ENCODE measurements at places on chromosomes 7 and 10.
A peak's percentile ranks its signal among the peaks of the same experiment; 100 is the strongest.

DNA sequence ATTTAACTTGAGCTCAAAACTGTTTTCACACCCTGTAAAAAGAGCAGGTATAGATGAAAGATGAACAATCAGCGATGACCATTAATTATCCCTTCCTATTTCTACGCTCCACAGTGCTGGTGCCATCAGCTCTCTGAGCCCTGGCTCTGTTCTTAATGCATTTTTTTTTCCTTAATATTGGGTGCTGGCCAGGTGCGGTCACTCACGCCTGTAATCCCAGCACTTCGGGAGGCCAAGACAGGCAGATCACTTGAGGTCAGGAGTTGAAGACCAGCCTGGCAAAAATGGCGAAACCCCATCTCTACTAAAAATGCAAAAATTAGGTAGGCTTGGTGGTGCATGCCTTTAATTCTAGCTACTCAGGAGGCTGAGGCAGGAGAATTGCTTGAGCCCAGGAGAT lies 4.2 kb downstream of the STEAP4 start:
- DNase-seq, result no peak

DNA sequence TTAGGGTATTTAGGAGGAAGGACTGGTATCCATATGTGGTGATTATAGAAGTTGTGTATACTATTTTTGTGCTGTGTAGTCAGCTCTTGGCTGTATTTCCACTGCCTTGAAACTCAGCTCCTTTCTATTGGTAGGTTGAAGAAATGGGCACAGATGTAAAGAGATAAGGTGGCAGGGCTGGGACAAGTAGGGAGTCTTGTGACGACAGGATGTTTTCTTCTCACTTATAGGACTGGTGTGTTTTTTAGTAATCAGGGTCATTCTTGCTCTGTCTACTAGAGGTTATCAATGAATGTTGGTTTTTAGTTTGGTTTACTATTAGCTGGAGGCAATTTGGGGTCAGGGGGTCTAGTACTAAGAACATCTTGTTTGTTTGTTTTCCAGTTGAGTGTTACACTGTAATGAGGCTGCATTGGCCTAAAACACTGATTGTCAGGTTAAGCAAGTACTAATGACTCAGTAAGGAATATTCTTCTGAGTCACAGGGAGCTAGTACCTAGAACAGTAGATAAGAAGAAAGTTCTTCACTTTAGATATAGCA lies 11.8 kb downstream of the UBN2 start:
- no peak for DNase-seq

GRCh38 chr7:22876986-22877729 lies 54.5 kb upstream of the TOMM7 start:
- DNase-seq, result no peak

DNA sequence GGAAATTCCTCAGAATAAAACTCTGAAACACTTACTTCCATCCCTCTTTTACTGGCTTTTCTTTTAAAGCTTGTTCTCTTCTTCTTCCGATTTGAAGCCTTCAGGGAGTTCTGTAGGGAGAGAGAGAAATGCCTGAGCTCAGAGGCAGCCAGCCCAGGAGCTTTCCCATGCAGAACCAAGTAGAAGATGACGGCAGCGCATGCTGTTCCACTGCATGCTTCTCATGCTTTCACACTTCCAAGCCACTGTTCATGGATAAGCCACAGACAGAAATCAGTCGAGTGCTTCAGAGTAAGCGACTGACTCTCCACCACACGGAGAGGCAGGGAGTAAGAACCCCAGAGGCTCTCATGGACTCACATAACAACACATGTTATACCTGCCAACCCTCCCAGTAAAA lies 237.3 kb downstream of the DGKI start:
- DNase-seq, result no peak

DNA sequence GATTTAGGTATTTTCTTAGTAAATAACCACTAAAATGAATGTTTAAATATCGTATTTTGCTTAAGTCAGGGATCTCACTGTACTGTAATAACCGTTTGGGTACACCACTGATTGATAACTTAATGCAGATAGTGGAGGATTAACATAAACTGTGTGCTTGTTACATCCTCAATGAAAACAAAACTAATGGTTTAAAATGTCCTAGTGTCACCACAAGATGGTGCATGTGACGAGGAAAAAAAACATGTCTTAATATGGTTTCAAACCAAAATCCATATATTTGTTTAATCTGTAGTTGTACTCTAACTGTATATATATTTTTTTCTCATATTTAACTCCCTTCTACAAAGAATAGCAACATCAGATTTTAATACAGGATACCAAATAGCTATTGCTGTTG lies 19.2 kb downstream of the ARMC10 start:
- no peak for DNase-seq

DNA sequence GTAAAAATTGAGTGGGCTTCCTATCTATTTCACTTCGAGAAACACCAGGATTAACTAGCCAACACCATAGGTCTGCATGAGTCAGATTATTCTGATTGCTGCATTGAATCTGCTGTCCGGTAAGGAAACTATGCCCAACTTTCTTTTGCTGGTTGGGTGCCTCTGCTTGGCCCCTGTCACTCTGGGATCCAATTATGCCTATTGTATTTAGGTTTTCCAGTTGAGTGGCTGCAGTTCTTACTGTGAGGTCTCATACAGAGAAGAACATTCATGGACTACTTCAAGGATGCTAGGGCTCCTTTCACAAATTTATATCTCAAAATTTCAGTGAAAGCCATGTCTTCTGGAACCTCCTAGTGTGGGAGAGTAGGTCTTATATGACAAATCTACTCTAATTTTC lies 215.1 kb upstream of the SORCS1 start:
- no peak for DNase-seq

GRCh38 chr7:157495177-157495553 lies 158.4 kb downstream of the DNAJB6 start:
- DNase-seq, result peak; percentile 2

GRCh38 chr7:3279147-3279818 lies 21.8 kb upstream of the SDK1 start:
- no peak for DNase-seq

DNA sequence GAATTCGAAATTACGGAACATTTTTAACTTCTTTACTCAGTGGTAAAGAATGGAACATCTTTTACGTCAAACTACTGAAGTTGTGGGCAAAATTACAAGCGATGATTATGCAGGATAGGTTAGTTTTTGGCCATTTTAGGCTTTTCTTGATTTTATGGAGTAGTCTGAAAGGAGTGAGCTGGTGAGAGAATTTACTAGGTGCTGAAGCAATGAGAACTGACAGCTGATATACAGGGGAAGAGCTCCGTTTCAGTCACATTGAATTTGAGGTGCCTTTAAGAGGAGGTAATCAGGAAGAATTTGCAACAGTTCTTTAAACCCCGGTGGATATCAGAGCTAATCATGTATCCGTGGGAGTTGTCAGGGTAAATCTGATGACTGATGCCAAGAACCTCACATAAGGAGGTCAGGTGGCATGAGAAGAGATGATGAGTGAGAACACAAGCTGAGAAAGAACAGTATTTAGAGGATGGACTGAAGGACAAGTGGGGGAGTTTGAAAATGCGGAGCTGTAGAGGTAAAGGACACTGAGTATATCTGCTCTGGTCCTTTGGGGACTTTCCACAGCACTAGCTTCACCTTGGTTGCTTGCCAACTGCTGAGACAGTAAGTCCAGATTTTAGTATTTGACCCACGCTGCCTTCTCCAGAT lies 104.3 kb downstream of the AHR start:
- DNase-seq, result no peak

DNA sequence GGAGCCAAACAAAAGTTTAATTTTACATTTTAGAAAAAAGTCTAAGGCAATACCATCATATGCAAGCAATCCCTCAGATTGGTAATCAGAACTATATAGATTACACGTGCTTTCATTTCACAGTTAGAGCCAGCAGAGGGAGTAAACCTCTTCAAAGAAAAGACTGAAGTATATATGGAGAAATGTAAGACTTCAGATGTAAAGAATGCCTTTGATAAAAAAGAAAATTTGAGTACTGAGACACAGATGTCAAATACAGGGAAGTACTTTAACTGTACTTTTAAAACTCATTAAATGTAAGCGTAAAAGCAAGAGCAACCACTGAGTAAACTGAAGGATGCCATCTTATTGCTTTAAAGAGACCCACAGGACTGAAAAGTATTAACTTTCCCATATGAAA lies 101.4 kb upstream of the FAM133B start:
- no peak for DNase-seq

GRCh38 chr10:86207226-86207625 lies 159.4 kb downstream of the GRID1 start:
- no peak for DNase-seq

- DNase-seq, result no peak
Measured at GRCh38 chr10:69075431-69075830, 12.5 kb upstream of the SRGN start.

DNA sequence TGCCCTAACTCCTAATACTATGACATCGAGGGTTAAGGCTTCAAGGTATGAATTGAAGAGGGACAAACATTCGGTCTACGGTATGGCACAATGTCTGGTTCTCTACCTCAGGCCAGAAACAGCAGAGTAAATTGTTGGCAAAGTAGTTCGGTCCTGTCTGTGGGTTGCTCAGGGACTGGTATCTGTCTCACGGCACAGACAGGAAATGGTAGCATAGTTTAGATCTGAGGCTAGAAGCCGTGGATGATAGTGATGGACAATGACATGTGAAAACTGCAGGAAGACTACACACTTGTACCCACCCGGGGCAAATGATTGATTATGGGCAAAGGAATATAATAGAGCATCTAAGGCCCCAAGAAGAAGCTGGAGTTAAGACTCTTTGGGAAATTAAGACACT lies 106.2 kb downstream of the TWIST1 start:
- DNase-seq, result no peak

DNA sequence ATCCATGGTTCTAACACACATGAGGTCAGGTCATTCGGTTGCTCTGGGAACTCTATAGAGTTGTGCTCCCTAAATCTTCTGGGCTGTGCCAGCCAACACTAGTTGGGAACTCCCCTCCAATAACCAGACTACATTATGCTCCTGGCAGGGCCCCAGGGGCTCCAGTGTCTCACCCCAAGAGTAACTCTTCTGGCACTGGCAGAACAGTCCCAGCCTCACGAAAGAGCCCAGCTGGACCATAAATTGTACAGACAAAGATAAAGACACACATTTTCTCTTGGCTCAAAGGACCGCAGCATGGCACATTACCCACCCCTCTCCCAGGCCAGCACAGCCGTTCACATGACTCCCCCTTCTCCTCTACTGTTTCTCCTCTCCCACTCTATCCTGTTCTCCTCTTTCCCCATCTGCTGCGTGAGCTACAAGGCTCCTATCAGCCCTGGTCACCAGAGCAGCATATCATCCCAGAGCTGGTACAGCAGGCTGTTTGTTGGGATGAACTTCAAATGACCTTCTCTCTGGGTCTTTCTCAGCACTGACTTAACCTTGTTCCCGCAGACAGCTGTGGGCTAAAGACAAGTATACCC lies 230.6 kb downstream of the PLXNA4 start:
- DNase-seq, result no peak

DNA sequence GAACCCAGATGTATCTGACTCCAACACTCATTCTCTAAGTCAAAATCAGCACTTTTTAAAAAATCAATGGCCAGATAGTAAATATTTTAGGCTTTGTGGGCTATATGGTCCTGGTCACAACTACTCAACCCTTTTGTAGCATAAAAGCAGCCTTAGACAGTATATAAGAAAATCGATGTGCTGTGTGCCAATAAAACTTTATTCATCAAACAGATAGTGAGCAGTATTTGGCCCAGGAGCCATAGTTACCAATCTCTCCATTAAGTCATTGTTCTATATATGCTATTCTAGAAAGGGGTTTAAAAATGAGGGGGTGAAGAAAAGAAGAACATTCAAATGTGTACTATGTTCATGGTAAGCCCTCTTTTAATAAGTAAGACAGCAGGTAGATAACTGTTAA lies 18.5 kb upstream of the GPAM start:
- DNase-seq, result no peak

DNA sequence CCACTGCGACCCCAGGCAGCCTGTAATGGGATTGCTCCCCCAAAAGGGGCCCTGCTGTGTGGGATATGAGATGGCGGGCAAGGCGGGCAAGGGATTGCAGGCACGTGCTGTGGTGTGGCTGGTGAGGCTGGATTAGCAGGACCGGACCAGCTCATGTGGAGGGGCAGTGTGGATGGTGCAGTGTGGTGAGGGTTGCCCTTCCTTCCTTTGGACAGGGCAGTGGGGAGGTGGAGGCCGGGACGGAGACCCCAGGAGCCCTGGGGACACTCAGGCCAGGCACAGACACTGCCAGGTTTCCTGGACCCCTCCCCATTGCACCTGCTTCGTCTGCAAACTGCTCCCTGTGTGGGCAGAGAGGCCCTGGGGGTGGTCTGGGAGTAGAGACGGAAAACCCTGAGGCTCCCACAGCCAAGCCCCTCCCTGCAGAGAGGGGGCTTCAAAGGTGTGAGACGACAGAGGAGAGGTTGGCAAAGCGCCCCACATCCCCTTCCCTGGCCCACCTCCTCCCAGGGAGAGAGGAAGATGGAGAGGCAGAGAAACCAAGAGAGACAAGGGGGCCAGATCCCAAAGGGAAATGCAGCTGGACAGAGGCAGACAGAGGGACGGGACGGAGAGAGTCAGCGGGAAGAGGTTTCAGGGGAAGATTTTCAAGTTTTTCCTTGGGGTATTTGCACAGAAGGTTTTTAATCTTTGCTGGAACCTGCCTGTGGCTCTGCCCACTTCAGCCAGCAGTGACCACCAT lies 89.2 kb downstream of the MICALL2 start:
- DNase-seq, result no peak

DNA sequence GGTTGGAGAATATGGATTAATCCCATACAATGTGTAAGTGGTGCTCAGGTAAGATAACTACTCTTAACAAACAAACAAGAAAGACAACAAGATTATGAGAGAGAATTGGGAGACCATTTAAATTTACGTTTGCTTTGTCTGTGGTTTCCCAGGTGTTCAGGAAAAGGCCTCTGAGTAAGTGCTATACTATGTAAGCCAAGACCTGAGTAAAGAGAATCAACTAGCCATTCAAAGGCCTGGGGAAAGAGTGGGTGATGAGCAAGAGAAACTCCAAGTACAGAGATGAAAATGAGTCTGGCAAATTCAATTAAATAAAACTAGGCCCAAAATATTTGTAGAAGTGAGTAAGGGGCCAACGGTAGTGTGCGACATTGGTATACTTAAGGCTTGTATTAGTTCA lies 9.9 kb downstream of the CSTF2T start:
- no peak for DNase-seq

GRCh38 chr7:112500619-112501018 lies 19.8 kb downstream of the LSMEM1 start:
- DNase-seq, result no peak

GRCh38 chr7:45244981-45245380 lies 87.4 kb downstream of the RAMP3 start:
- DNase-seq, result no peak

All from stimulated activated CD4-positive, alpha-beta T cell treated with anti-CD3 and anti-CD28 coated beads, Interleukin-2, amount 100 ng/mL, for 24 hours (primary cell).